ENCODE measurements at places on chromosomes 13 and 19.

DNA sequence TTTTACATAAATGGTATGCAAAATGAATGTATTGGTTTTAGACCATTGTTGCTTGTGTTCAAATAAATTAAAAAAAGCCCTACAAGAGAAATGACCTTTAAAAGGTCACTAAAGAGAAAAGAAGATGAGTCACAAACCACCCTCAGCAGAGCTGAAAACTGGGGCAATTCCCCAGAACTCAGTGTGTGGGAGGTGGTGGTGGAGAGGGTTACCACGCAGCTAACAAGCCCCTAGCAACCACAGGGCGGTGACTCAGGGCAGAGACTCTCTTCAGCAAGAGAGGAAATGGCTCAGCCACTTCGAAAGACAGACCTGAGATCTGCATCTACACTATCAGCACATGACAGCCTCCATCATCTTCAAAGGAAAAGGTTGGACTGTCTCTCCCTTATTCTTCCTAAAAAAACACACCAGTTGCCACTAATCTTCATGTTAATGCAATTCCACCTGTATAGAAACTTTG, 29.4 kb upstream of the NDFIP2 start:
- peak; percentile 96 for DNase-seq

GRCh38 chr13:38417241-38417640, 67.6 kb downstream of the UFM1 start:
- DNase-seq, result peak; percentile 31

DNA sequence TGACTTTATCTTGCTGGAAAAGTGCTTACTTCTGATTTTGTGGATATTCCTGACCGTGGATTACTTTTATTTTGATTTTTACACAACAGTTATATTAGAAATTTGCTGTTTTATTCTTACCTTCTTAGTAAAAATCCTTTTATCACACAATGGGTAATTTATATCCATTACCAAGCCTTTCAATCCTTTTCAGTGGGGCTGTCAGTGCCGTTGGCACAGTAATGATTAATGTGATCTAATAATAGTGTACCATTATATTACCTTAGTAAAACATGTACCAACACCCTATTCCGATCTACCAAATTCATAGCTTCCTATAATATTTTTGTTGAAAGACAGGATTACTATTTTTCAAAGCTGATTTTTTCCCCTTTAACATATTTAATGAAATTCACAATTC, 87.3 kb upstream of the ZNF536 start:
- no peak for DNase-seq

DNA sequence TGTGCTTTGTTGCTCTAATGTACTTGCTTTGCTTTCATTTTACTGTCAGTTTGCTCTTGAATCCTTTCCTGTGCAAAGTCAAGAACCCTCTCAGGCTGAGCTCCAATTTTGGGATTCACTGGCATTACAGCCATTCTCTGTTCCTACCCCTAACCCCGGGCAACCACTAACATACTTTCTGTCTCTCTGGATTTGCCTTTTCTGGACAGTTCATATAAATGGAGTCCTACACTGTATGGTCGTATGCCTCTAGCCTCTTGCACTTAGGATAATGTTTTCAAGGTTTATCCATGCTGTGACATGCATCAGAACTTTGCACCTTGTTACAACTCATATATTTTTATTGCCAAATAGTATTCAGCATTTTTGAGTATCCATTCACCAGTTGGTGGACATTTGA, 2.7 kb upstream of the TEX30 start:
- DNase-seq, result no peak

DNA sequence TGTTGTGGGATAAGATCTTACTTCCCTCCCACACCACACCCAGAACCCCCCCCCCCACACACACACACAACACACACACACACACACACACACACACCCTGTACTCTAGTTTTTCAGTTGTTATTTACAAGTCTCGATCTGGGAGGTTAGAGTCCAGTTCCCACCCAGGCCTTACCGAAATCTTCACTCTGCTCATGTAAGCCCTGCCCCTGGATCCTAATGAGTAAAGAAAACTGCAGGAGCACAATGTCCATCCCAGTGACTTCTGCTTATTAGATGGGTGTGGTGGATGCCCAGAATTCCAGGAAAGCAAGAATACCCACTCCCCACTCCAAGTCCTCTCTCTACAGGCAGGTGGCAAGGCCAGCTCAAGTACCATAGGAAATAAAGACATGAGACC, 23.0 kb downstream of the STARD13 start:
- DNase-seq, result no peak

All from fibroblast of mammary gland (primary cell).